ENCODE measurements at places on chromosomes 7 and 10.

DNA sequence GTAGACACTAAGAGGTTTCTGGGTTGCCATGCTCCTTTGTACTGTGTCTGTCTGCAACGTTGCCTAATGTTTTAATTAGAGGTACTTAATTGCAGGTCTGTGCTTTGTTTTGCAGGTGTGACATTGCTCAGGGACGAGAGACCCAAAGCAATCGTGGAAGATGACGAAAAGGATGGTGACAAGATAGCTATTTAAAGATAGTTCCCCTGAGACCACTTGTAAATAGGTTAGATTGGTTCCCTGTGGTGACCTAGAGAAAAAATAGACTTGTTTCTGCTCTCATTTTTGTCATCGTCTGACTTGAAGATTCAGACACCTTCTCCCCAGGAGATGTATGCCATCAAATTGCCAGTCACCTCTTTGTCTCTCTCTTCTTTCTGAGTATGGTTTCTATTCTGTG, 20.1 kb downstream of the PPP1R17 start:
- H3K27ac ChIP-seq, result no peak overlapping the region
- no peak for DNase-seq

GRCh38 chr10:7526017-7526400, 115.2 kb upstream of the SFMBT2 start:
- H3K4me3 ChIP-seq, result no peak overlapping the region
- DNase-seq, result no peak
- peaks cover 4% of the 10 kb centered on the region for H3K4me1 ChIP-seq
- H3K27ac ChIP-seq, result no peak overlapping the region
- H3K27me3 ChIP-seq, result peaks cover 7% of the 10 kb centered on the region

- no peak overlapping the region for H3K4me3 ChIP-seq
- H3K27me3 ChIP-seq, result no peaks in the 10 kb centered on the region
- no peak overlapping the region for H3K27ac ChIP-seq
- H3K4me1 ChIP-seq, result no peaks in the 10 kb centered on the region
Measured at GRCh38 chr7:135012229-135012628, 25.9 kb downstream of the AGBL3 start.

DNA sequence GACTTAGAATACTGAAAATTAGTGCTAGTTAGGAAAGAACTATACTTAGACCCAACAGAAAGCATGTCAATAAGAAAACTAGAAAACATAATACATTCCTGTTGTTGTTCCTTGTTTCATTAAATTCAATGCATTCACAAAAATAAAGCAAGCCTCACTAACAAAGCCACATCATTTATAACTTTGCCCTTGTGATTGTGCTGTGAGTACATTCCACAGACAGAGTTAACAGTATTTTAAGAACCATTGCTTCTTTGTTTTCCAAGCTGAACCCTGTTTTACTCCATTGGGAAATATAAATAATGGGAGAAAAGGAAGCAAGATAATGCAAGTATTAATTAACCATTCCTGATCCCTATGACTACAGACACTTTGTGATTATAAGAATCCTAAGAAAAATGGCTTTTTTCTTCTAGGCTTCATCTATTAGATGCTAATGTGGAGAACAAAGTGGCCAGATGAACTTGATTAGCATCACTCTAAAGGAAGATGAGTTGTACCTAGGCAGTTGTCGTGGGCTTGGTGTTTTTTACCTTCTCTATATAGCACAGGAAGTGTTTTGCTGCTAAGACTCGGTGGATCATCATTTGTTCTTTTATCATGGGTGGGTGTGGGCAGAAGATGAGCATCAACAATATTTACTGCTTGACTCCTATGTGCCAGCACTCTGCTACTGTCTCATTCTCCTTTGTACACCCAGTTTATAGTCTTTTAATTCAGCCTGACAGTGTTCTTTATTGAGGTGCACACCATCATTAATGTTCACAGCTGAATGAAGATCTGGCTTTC, 34.2 kb upstream of the ZNRF2 start:
- no peaks in the 10 kb centered on the region for H3K36me3 ChIP-seq
- no peak overlapping the region for H3K4me3 ChIP-seq
- no peak overlapping the region for H3K27ac ChIP-seq
- H3K4me1 ChIP-seq, result peaks cover 15% of the 10 kb centered on the region
- H3K27me3 ChIP-seq, result peaks cover 2% of the 10 kb centered on the region

GRCh38 chr7:93927585-93927984, 6.0 kb downstream of the GNG11 start:
- DNase-seq, result no peak
- H3K27me3 ChIP-seq, result peaks cover 26% of the 10 kb centered on the region
- no peaks in the 10 kb centered on the region for H3K4me1 ChIP-seq
- no peak overlapping the region for H3K27ac ChIP-seq

DNA sequence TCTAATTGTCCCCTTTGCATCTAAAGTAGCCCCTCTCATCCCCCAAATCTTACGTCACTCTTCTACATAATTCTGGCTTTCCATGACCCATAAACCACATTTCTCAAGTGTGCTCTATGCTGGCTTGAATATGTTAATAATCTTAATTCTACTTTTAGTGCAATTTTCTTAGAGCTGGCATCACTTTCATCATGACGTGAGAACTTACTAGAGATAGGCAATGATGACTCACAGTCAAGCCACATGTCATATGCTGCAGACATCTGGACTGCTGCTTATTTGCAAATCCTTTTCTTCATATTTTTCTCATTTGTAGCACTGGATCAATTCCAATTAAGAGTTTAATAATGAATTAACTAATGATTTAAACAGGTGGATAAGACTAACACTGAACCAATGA, 260.7 kb upstream of the PRKCQ start:
- H3K4me3 ChIP-seq, result no peak overlapping the region
- H3K36me3 ChIP-seq, result no peaks in the 10 kb centered on the region
- H3K27me3 ChIP-seq, result peaks cover 14% of the 10 kb centered on the region

DNA sequence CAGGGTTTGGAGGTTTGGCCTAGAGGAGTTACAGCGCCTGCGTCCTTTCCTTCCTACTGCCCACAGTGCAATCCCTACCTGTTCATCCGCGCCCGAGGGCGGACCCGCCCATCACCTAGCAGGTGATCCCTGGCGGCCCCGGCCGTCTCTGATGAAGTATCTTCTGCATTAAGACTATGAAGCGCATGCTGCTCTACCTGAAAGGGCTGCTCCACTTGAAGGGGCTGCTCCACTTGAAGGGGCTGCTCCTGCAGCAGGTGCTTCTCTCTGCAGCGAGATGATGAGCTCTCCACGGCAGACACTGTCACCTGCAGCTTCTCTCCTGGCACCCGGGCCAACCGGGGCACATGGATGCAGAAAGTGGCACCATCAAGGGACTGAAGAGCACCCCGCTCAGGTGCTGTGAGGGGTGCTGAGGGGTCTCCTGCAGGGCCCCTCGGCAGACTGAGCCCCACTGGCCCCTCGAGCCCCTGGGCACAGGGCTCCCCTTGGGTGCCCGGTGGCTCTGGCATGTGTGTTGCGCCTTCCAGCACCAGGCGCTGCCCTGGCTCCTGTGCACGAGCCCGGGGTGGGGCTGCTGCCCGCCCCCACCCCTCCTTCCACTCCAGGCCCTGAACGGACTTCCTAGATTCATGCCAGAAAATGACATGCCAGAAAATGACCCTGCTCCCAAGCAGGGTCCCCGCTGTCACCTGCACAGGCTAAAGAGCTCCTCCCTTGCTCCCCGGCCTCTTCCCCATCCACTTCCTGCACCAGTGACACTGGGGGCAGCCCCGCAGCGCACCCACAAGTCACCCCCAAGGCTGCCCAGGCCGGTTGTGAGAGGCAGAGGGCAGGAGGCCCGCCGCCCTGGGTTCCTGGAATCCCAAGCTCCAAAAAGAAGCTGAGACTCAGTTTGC, 29.4 kb downstream of the WDR86 start:
- DNase-seq, result no peak
- H3K27me3 ChIP-seq, result peaks cover 21% of the 10 kb centered on the region
- H3K4me3 ChIP-seq, result peak overlapping the region; percentile 8
- peaks cover 4% of the 10 kb centered on the region for H3K36me3 ChIP-seq
- no peak overlapping the region for H3K27ac ChIP-seq
- H3K4me1 ChIP-seq, result peaks cover 10% of the 10 kb centered on the region

DNA sequence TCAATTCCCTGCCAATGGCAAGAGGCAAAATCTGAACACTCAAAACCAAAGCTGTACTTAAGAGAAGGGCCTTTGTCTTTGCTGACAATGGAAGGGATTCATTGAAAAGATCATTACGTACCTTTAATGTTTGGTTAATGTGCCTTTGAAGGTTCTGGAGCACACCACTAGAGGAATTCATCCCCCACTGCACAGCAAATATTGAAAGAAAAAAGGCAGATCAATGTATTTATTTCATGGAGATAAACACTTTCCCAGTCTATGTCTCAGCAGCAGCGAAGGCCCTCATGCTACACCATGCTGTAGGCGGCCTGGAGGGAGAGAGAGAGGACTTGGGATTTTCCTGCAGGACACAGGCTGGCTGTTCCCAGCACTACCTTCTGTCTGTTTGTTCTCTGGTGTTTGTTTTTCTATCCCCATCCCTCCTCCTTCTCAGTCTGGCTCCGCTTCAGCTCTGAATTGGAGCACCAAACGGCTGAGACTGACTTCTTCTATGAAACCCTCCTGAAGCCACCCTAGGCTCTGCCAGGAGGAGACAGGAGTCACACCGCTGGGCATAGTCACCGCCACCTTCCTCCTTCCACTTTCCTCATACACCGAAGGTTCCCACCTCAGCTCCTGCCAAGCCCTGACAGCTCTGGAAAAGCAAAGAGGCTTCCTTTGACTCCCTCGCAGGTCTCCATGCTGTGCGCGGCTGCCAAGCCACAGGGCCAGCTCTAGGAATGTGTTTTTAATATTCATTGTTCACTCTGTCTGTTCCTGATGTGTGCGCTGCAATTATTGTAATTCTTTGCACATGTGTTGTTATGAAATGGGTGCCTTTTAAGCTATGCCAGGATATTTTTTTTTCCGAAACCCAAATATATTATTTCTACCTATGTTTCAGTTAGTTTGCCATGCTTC, 301.5 kb downstream of the FZD1 start:
- H3K4me1 ChIP-seq, result no peaks in the 10 kb centered on the region
- H3K27me3 ChIP-seq, result no peaks in the 10 kb centered on the region
- H3K27ac ChIP-seq, result no peak overlapping the region
- DNase-seq, result no peak

- H3K27ac ChIP-seq, result no peak overlapping the region
- no peak for DNase-seq
- H3K4me1 ChIP-seq, result no peaks in the 10 kb centered on the region
- H3K4me3 ChIP-seq, result no peak overlapping the region
- H3K36me3 ChIP-seq, result no peaks in the 10 kb centered on the region
Measured at GRCh38 chr7:156334636-156335035, 305.9 kb upstream of the RNF32 start.

- peaks cover 2% of the 10 kb centered on the region for H3K27me3 ChIP-seq
- peaks cover 7% of the 10 kb centered on the region for H3K4me1 ChIP-seq
- no peak overlapping the region for H3K4me3 ChIP-seq
- H3K27ac ChIP-seq, result no peak overlapping the region
Measured at GRCh38 chr10:59655309-59655708, 54.3 kb downstream of the SLC16A9 start.

All from activated naive CD8-positive, alpha-beta T cell treated with anti-CD3 and anti-CD28 coated beads, Interleukin-2, amount 50 U/mL, for 24 hours (primary cell).